ENCODE measurements at places on chromosomes 2 and 18.

DNA sequence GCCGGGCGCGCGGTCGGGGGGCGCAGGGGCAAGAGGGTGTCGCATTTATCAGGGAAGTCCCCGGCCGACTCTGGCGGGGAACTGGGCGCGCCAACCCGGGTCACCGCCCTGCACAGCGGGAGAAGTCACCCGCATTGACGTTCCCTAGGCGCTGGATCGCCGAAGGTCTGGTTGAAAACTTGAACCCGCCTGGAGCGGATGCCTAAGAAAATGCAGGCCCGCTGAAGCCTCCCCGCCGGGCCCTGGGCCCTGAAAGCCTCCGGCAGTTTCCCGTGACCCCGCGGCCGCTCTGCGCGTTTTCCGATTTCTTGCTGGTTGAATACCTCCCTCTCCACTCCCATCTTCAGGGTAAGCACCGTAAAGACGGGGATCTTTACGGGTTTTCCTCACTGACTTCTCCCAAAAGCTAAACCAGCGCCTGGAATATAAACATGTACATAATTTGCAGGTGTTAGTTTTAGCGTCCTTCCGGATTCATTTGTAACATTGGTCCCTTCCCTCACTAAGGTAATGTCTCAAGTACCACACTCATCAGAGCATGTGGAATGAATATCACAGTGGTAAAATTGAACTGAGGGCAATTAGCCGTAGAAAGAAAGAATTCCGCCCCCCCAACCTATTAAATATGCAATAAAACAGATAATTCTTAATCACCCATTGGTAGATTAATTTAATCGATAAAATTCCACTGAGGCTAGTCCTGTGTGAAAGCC is 675 bp upstream of the SPIRE1 start:
- DNase-seq, result no peak

DNA sequence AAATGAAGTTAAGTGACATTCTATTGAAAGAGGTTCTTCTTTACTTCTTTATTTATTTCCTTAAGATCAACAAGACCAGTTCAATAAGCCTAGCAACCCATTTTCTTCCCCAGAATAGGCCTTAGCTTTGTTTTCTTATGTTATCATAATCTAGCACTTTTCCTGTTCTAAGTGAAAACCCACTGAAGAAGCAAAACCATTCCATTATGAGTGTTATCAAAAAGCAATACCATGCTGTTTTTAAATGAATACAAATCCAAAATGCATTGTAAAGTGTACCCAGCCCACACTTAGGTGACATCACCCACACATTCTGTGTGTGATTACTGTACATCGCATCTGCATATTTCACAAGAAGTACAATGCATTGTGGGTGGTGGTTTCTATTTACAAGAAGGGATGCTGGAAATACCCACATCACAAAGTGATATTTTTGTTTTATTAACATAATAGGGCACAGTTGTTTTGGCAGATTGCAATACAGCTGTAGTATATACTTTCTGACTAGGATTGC is 679.5 kb downstream of the KCNJ3 start:
- DNase-seq, result no peak

DNA sequence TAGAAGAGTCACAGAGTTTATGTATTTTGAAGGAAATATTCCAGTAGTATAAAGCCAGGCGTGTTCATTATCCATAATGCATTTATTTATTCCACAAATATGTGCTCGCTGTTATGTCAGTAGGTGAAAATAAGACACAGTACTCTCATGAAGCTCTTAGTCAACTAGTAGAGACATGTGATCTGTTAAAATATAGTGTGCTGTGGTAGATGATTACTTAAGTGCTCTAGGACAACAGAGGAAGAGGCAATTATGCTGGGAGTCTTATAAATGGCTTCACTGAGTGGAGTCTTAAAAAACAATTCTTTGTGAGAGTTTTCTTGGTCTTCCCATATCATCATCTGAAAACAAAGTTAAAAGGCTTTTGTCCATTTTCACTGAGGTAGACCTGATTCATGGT is 457.3 kb downstream of the XIRP2 start:
- no peak for DNase-seq

DNA sequence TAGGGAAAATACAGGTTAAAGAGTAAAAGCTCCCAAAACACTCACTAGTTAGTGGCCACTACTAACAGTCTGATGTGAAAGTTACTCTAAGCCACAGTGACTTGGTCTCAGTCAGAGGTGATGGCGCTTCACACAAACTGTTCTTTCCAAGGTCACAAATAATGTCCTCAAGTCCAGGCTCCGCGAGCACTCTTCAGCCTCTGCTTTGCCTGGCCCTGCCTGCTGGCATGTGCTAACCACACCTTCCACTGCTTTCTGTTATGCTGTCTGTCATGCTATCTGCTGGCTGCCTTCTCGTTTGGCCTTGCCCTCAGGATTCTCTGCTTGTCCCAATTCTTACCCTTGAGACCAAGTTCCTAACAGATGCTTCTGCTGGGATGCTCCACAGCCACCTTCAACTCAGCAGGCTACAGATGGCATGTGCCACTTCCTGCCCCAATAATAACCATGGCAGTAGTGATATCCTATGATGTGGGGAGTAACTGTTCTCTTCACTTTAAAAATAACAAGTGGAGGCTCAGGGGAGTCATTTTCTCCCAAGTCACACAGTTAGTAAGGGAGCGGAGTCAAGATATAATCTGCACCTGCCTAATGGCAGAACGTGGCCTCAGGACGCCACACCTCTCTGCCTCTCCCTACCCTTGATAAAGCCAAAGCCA is 75.7 kb downstream of the ZAP70 start:
- no peak for DNase-seq

GRCh38 chr2:238216651-238217184 is 13.2 kb upstream of the ILKAP start:
- peak; percentile 85 for DNase-seq

- no peak for DNase-seq
Measured at GRCh38 chr2:217360111-217360510, 500.2 kb upstream of the TNP1 start.

GRCh38 chr2:157441072-157441454 is 2.8 kb downstream of the CYTIP start:
- peak; percentile 8 for DNase-seq

GRCh38 chr2:38626326-38627035 is 23.8 kb upstream of the HNRNPLL start:
- no peak for DNase-seq

DNA sequence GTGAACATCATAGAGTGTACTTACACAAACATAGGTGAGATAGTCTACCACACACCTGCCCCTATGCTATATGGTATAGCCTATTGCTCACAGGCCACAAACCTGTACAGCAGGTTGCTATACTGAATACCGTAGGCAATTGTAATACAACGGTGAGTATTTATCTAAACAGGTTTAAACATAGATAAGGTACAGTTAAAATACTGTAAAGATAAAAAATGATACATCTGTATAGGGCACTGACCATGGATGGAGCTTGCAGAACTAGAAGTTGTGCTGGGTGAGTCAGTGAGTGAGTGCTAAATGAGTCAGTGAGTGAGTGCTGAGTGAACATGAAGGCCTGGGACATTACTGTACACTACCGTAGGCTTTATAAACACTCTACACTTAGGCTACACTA is 267.0 kb upstream of the HS6ST1 start:
- DNase-seq, result no peak

GRCh38 chr18:74499633-74500032 is 3.5 kb downstream of the CNDP2 start:
- no peak for DNase-seq

DNA sequence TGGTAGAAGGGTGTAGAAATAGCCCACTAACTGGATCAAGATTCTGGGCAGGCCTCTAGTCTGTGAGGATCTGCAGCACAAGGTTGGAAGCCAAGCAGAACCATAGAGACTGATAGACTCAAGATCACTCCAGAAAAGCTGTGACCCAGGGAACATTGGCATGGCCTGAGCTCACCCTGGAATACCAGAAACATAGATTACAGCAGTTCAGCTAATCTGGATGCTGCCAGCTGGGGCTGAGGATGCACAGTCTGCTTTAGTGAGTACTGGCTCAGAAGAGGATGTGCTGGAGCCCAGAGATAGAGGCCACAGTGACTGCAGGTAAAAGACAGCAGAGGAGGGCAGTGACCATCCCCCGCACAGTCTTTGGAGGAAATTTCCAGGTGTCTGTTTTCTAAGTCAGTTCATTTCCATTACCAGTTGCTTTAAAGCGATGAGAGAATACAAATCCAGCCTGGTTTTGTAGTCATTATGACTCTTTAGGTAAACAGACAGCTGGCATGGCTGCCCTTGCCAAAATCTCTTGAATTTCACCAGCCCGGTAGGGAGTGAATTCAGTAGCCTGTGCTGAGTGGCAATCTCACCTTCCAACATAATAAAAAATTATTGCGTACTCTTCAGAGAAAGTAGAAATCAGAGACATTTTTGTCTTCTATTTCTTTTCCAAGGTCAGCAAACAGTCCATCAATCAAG is 119.2 kb downstream of the ANTXR1 start:
- peak; percentile 64 for DNase-seq

Measured in NCI-H446 treated with DMSO at 0.1 percent for 48 hours (cell line).